ENCODE measurements at places on chromosomes 6 and 20.

GRCh38 chr6:18329776-18330175, 57.4 kb upstream of the RNF144B start:
- DNase-seq, result no peak

- no peak for DNase-seq
Measured at GRCh38 chr6:74851596-74851995, 354.3 kb downstream of the COL12A1 start.

- no peak for DNase-seq
Measured at GRCh38 chr6:3484192-3484591, 27.3 kb upstream of the SLC22A23 start.

DNA sequence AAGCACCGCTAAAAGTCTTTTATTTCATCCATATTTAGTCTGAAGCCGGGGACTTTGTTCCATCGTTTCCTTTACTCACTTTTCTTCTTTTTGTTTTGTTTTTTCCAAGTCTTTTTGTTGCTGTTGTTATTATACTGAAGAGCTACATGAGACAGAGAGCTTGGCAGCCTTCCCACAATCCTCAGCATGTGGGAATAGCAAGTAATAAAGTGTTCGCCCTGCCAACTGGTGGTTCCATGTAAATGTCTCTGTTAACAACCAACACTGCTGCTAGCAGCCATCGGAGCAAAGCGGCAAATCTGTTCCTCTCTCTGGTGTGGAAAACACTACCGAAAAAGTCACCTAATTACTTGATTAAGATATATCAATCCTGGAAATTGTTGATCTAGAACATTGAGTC, 437.8 kb upstream of the ID4 start:
- DNase-seq, result no peak

- DNase-seq, result no peak
Measured at GRCh38 chr6:27834879-27835549, 77.2 kb downstream of the OR2B2 start.

- peak; percentile 54 for DNase-seq
Measured at GRCh38 chr6:18262702-18263417, 1.5 kb downstream of the DEK start.

All from CD4-positive, alpha-beta T cell treated with Interleukin-4 for 4 hours (primary cell).